ENCODE measurements at places on chromosomes 16 and 17.

DNA sequence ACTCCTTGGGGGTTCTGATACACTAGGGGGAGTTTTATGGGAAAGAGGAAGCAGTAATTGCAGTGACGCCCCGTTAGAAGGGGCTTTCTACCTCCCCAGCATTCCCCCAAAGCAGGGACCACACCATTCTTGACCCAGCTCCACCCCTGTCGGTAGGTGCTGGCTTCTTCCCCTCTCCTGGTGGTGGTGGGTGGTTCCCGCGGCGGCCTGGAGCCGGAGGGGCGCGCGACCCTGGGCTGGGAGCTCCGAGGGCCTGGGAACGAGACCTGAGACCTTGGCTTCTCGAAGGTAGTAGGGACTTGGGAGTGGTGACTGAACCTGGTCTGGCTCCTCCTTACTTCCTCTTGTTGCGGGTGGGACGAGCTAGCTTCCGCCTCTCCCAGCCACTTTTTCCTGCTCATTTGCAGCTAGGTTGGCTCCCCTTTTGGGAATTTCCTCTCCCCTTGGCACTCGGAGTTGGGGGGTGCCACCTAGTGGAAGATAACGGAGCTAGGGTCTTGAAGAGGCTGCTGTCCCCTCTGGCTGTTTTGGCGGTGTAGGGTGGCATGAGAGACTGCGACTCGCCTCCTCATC, 438 bp downstream of the GRN start:
- no peak for DNase-seq

DNA sequence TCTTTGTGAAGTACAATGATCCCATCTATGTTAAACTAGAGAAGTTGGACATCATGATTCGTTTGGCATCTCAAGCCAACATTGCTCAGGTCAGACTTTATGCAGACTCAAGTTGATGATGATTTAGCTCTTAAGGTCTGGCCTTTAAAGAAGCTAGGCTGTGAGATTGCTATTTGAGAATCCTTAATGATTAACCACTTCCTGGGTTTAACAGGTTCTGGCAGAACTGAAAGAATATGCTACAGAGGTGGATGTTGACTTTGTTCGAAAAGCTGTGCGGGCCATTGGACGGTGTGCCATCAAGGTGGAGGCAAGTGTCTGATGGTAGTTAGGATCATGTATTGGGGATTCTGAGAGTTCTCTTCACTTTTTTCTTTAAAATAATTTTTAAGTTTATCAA, 40.3 kb downstream of the AP2B1 start:
- DNase-seq, result no peak

GRCh38 chr16:85395913-85396878, 216.9 kb upstream of the GSE1 start:
- DNase-seq, result no peak

GRCh38 chr16:55003916-55004315, 73.3 kb downstream of the IRX5 start:
- DNase-seq, result no peak

DNA sequence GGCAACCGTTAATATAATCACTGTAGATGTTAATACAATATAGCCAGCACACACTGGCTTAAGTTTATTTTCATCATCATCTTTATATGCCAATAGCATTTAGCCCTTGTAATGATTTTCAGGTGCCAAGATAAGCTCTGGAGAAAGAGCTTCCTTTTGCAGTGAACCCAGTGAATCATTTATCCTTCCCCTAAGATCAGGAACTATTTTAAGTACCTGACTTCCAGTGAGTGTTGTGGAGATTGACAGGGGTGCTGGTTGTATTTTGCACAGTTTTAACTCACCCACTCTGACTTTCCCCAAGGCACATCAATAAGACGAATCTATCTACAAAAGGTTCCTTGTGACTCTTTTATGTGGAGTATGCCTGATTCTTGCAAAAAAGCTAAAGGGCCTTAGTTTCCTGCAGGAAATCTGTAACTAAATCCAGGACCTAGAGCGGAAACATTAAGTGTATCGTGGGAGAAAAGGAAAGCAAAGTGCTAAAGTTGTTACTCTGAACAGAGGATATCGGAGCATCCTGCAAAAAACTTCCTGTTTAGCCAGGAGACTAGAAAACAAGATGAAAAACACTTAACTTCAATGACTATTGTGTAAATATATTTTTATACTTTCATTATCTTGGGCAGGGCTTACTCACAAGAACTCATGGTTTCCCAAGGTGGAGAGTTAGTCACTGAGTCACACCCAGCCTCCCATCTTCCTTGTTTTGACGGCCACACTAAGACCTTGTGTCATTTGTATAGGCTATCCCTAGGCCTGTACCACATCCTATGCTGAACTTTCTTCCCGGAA, 183.6 kb downstream of the MAP2K6 start:
- DNase-seq, result no peak

DNA sequence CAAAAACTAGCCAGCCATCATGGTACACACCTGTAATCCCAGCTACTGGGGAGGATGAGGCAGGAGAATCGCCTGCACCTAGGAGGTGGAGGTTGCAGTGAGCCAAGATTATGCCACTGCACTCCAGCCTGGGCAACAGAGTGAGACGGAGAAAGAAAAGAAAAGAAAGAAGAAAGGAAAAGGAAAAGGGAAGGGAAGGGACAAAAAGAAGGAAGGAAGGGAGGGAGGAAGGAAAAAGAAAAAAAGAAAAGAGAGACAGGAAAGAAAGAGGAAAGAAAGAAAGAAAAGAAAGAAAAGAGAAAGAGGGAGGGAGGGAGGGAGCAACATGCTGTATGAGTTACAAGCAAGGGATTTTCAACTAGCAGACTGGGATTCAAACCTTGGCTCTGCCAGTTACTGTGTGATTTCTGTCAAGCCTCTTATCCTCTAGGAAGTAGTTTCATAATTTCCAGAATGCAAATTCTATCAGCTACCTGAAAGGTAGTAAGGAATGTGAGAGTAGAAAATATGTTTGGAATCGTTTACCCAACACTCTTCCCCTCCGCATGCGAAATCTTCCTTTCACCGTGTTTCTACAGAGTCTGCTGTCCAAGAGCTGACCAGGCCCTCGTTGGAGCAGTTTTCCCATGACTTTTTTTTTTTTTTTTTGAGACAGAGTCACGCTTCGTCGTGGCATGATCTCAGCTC, 43.4 kb downstream of the VPS53 start:
- DNase-seq, result no peak

DNA sequence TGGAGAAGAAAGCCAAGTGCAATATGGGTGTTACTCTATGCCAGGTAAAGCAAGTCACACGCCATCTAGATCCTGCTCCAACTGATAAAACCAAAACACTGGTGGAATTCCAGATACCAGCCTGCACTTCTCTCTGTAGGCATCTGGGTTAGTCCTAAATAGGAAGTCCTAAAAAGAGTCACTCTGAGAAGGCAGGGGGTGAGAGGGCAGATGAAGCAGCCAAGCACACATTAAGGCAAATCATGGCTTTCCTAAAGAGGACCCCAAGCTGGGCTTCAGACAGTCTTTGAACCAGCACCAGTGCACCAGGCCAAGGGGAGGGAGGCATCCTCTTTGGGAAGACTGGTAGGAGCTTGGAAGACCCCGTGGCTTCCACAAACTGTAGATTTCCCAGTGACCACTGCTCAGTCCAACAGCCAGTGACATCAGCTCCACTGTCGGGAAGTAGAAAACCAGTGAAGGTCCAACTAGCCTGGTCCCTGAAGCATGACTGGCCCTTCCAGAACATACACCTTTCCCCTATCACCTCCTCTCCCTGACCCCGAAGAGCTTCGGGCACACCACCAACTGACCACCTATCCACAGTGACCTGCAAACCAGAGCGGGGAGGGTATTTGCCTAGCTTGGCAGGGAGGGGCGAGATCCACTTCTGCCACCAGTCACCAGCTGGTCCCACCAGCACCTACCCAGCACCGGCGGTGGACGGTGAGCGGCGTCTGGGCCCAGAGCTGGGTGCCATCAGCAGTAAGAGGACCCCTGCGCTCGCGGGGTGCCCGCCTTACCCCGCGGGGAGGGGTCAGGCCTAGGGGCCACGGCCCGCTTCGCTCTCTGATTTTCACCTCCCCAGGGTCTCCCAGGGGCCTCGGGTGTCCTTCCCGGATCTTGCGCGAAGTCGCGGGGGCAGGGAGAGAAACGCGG, 1.0 kb downstream of the LITAF start:
- no peak for DNase-seq

DNA sequence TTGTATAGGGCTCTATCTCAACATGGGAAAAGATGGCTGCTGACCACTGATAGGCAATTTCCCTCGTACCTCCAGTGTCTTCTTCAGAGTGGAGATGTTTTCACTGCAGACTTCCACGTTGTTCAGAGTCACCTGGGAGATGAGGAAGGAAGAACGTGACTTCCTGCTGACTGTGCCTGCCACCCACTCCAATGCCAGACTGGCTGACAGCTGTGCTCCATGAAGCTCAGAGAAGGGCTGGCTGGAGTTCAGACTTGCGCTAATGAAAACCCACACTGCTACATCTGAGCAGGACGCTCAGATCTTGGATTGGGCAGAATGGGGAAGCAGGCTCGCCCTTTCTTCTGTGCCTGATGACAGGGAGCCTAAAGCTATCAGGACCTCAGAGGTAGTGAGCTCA, 33.1 kb downstream of the COG4 start:
- no peak for DNase-seq

DNA sequence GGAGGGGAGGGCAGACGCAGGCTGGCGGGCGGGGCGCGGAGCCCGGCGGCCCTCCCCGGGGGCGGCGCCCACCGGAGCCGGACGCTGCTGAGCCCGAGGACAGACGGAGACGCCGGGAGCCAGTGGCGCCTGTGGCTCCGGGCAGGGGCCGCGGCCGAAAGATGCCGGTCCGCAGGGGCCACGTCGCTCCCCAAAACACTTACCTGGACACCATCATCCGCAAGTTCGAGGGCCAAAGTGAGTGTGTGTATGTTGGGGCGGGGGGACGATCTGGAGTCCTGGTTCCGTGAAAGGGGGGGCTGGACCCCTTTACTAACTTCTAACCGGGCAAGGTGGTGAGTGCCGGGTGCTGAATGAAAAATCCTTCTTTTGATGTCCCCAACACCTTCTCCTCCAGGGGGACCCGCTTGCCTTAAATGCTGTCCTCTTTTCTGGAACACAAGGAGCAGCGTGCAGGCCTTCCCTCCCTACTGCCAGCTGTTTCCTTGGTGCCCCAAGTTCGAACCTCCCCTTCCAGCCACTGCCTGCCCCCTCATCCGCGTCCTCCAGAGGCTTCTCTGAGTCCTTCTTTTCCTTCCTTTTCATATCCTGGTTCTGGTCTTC, at the start of gene KCNH6:
TSS of gene KCNH6 (plus strand) at position 106 of the 603 bp plus-strand sequence. CDS start at position 162, 56 bp downstream.
- DNase-seq, result no peak

- no peak for DNase-seq
Measured at GRCh38 chr16:54226296-54227010, 60.1 kb downstream of the IRX3 start.

DNA sequence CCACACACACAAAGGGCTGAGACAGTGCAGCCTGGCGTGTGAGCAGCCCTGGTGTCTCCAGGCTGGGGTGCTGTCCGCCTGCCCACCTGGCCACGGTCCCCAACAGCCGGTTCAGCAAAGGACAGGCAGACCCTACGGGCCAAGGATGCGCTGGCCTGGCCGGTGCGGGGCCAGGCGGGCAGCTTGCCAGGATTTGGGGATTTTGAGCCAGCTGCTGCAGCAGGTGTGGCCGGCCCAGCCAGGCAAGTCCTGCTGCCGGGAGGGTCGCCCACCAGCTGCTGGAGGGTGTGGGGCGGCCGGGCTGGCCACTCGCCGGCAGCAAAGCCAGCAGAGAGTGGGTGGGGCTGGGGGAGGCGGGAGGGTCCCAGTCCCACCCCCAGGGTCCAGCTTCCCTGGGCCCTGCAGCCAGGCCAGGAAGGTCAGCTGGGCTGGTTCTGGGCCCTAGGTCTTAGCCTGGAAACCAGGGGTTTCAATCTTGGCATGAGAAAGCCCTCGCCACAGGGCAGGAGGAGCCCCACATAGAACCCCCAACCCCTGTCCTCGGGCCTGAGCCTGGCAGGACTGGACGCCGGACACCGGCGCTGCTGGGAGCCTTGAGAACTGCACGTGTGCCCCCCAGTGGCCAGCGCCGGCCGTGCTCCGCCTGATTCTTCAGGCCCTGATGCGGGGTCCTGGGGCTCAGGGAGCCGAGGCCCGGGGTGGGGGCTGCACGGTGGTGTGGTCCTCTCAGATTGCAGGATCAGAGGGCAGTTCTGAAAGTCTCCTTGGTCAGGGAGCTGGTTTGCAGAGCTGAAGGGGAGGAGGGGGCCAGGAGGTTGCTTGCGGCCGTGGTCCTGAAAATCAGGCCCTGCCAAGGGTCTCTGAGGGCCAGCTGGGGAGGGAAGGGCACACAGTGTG, 17.6 kb upstream of the SSTR5 start:
- no peak for DNase-seq

DNA sequence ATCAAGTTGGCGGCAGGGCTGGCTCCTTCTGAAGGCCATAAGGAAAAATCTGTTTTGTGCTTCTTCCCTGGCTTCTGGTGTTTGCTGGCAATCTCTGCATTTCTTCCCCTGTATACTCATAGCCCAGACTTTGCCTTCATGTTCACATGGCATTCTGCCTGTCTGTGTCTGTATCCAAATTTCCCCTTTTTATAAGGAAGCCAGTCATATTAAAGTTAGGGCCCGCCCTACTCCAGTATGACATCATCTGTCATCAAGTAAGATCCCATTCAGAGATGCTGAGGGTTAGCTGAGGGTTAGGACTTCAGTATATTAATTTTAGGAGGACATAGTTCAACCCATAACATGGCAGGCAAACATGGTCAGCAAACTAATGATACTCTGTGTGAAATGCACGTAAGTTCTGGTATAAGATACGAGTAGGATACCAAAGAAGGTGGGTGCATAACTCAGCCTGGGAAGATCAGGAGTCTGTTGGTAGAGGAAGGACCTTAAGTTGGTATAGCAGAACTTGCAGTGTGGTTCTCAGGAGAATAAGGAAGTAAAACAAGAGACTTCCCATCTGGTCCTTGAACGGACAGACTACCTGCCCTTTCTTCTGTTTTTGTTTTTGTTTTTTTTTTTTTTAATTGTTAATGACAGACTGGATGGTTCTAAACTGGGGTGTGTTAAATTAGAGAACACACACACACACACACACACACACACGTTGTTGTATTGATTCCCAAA, 13.9 kb downstream of the MAP2K6 start:
- no peak for DNase-seq

DNA sequence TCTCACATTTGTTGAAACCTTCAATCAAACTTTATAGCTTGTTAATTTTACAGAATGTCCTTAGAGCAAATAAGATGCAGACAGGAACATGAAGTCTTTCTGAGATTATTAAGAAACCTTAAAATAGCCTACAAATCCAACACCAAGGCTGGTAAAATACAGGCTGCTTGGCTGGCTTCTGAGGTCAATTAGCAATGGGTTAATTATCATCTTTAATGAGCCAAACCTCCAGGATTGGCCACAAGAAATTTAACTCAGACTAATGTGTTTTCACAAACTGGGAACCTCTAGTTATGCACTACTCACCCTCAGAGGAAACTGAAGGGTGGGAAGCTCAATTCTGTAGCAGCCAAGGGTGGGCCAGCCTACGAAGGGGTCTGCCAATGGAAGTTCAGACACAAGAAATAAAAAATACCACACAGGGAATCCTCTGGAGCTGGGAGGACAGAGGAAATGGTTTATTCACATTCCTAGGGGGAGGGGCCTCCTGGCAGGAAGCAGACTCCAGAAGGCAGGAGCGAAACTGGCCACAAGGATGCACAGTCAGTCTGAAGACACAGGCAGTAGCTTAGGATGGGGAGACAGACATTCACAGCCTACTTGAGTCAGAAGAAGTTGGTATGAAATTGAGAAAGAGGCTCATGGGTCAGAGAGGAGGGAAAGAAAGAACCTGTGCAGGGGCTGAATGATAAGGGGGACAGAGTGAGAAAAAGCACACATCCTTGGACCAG, 36.1 kb downstream of the HIC1 start:
- DNase-seq, result no peak

- no peak for DNase-seq
Measured at GRCh38 chr16:14193316-14193871, 122.3 kb downstream of the MRTFB start.

Data from activated naive CD4-positive, alpha-beta T cell (primary cell).